ENCODE measurements at places on chromosomes 12 and 14.

DNA sequence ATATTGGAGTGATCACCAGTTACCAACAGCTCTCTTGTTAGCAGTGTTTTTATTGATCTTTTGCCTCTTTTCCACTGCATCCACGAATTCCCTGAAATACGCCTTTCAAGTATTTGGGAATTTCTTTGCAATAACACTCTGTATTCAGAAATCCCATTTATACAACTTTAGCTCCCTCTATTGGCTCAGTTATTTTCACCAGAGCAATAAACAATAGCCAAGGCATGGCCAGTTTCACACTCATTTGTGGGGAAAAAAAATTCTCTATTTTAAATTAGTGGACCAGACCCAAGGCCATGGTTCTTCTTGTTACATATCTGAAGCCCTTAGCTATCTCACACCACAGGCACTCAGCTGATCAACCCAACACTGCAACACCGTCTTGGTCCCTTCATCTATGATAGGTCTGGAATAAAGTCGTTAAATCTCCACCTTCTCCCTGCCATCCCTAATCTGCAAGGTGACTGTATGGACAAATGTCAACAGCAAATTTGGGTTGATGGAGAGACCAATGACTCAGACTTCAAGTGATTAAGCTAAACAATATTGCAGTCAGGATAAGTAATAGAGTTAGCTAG is 92.4 kb upstream of the TMEM260 start:
- DNase-seq: no peak

DNA sequence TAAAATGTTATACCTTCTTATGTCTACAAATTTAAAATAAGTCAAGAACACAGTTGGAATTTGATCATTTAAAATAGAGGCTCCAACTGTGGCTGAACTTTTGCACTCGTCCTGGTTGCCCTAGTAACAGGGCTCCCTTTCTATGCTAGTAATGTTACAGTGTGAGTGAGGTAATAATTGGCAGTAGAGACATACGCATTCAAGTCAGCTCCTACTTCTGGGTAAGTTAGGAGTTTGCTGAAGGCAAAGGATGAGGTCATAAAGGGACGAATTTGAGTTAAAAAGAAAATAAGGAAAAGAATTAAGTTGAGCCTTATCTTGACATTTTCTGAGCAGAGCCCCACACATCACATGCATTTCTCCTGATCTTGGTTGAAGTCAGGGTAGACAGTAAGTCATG is 129.1 kb downstream of the TMEM117 start:
- DNase-seq: no peak

DNA sequence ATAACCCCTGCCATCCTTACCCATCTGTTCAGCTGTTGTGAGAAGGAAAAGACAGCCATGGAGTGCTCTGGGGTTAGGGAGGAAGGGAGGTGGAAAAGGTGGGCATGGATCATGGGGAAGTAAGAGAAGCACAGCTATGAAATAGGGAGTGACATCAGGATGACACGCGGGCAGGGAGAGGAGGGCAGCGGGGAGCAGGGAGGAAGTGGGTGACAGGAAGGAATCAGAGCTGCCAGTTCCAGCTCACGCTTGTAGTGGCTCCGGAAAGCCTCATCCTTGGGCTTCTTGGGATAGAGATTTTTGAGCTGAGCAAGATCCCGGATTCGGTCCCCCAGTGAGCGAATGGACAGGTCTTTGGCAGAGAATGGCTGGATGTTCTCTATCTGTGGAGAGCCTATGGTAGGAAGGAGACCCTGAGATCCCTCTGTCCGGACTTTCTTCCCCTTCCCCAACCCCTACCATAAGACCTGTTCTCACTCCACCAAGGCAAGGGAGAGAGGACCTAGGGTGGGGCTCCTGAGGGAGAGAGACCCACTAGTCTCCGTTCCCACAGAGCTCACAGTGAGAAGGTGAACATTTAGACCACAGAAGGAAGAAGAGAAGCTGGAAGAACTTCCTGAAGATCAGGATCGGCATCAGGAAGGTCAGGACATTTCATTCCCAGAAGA is 10.3 kb downstream of the NAB2 start:
- DNase-seq: no peak

DNA sequence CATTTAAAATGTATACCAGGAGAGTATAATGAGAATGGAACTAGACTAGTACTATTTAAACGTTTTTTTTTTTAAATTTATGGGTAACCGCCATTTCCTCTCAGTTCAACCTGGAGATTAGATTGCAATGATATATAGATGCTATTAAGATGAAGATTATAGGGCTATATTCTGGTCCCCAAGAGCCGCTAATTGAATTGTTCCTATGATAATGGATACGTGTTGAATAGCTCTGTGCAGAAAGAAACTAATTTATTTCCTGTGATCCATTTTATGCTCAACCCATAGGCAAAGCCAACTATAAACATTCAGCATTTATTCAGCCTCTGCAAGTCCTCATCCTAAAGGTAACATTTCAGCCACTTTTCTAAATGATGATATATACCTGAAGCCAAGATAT is 1595.1 kb upstream of the SEL1L start:
- no peak for DNase-seq

- no peak for DNase-seq
These were observed 1025.2 kb downstream of the FSCB start for GRCh38 chr14:43481864-43482263.

DNA sequence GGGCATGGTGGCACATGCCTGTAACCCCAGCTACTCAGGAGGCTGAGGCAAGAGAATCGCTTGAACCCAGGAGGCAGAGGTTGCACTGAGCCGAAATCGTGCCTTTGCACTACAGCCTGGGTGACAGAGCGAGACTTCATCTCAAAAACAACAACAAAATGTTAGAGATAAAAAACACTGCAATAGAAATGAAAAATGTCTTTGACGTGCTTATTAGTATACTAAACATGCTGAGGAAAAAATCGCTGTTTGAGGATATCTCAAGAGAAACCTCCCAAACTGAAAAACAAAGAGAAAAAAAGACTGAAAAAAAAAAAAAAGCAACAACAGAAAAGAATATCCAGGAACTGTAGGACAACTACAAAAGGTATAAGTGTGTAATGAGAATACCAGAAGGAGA is 15.2 kb upstream of the APOLD1 start:
- DNase-seq: no peak

DNA sequence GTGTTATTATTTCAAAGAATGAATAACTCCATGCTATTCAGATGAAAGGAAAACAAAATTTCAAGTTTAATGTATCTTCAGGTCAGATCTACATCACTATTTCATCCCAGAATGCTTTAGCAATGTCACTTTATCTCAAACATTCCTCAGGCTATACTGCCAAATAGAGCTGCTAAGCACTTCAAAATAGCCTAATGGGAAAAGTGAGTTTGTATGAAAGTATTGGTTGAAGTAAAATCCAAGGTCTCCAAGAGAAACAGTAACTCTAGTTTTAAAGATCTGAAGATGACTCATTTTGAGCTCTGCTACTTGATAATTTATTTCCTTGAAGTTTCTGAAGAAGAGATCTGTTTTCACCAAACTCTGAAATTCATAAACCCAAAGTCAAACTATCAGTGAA is 466.2 kb upstream of the FOXG1 start:
- no peak for DNase-seq

DNA sequence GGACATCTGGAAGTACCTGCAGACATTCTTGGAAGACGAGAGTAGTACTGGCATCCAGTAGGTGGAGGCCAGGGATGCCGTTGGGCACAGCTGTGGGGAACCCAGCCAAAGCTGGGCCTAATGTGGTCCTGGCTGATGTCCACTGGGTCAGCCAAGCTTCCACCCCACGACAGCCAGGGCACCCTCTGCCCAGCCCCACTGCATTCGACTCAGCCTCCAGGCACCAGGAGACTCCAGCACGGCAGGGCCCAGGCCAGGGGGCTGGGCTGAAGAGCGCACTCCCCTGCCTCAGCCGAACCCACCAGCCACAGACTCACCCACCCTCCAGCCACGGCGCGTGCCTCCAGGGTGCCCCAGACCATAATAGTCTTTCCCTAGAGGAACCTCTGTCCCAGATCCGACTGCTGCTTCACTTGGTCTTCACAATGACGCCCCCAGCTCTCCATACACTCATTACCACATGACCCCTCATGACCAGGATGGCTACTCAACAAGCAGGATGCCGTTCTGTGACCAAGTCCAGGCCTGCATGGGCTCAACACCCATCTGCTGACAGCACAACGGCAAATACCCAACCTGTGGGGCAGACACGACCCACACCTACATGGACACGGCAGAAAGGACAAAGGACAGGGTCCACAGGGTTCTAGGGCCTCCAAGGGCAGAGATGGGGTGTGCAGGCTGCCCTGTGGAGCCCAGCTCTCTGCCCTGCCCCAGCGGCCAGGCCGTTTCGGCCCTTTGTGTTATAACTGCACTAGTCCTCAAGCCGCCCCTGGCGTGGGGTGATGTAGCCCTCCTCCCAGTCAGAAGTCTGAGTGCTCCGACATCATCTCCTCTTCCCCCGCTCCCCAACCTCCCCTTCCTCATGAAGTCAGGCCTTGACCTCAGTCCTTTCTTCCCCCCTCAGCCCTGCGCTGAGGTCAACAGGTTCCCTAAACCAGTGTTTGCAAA is 22.8 kb downstream of the ITPK1 start:
- no peak for DNase-seq

GRCh38 chr14:89720076-89720687 is 234.3 kb downstream of the EFCAB11 start:
- DNase-seq: no peak

- DNase-seq: no peak
These were observed 11.6 kb downstream of the TMEM119 start for GRCh38 chr12:108586306-108586705.

- no peak for DNase-seq
These were observed 232.1 kb downstream of the CACNA1C start for GRCh38 chr12:2284857-2285256.

DNA sequence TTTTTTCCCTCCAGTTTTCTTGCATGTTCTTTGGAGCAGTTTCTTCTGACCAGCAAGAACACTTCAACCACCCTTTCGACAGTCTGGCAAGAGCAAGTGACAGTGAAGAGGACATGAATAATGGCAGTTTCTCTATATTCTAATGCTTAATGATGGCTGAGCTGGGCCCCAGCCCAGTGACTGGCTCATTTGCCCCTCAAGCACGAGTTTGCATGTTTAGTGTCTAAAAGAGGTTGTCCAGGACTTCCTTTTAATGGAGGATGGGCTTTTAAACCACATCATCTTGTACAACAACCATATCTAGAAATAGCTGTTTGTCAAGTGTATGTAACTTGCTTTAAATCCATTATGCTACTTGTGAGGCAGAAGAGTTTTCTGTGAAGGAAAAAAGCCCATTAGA is 28.4 kb downstream of the RAD9B start:
- DNase-seq: no peak

DNA sequence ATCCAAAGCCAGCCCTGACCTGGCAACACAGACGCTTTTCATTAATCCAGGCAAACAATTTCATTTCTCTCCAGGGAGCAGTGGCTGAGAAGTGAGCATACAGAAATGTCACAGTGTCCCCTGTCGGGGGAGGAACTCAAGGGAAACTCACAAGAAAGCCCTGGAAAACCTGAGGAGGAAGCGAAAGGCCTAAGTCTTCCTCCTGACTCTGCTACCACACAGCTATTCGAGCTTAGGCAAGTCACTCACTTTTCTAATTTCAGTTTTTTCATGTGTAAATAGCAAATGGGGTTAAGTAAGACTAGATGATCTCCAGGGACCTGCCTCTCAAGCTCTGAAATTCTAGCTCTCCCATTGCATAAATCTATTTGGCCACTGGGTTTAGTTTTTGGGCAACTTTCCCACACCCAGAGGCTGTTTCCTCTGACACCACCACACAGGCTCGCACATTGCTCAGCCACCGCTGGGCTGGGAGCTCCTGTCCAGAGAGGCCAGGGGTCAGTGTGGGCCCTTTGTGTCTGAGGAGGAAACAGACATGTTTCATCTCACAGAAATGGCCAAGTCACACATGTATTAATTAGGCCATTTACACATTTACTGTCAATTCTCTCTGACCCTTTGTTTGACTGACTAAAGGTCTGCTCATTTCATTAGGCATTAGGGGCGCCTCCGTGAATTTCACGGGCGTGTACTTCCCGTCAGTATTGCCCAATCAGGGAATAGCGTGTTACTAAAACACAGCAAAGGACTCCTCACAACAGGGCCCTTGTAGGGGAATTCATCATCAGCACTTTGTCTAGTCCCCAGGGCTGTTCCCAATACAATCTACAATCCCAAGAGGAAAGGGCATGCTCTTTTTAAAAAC is 9.8 kb upstream of the PNMA1 start:
- no peak for DNase-seq

All from T-helper 1 cell (primary cell).